Sigmoid colon (tissue), 7 donors: ENCODE measurements at places on chromosomes 12 and 14. TPM values are rescaled to one million over a fixed set of nuclear protein-coding genes. Genes with fewer than 3 reads are reported as not detected.

- no peak for DNase-seq
Observed at GRCh38 chr12:8035440-8036010, 3.0 kb downstream of the FOXJ2 start.

- no peak for DNase-seq
Observed at GRCh38 chr14:68657300-68658028, 135.4 kb downstream of the ZFP36L1 start.

GRCh38 chr14:65476273-65476941, 63.9 kb downstream of the FUT8 start:
- DNase-seq: no peak

DNA sequence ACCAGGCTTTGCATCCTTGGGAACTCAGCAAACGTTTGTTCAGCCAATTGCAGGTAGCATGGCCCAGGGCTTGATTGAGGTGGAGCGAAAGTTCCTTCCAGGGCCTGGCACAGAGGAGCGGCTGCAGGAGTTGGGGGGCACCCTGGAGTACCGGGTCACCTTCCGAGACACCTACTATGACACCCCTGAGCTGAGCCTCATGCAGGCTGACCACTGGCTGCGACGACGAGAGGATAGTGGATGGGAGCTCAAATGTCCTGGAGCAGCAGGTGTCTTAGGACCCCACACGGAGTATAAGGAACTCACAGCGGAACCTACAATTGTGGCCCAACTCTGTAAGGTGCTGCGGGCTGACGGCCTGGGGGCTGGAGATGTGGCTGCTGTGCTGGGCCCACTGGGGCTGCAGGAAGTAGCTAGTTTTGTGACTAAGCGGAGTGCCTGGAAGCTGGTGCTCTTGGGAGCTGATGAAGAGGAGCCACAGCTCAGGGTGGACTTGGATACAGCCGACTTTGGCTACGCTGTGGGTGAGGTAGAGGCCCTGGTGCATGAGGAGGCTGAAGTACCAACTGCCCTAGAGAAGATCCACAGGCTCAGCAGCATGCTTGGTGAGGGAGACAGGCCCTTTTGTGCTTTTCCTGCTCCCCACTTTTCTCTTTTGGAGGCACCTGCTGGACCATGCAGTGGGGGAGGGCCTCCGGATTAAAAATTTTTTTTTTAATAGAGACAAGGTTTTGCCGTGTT, 799 bp downstream of the THTPA start:
- no peak for DNase-seq

GRCh38 chr14:89720076-89720687, 234.3 kb downstream of the EFCAB11 start:
- DNase-seq: no peak

The MEG3 gene
- 37.8 TPM for total RNA-seq

The NT5DC3 gene
- 225 TPM for total RNA-seq
